Cardiac septum (tissue), 1 donor: ENCODE measurements at places on chromosomes 3 and 15.

DNA sequence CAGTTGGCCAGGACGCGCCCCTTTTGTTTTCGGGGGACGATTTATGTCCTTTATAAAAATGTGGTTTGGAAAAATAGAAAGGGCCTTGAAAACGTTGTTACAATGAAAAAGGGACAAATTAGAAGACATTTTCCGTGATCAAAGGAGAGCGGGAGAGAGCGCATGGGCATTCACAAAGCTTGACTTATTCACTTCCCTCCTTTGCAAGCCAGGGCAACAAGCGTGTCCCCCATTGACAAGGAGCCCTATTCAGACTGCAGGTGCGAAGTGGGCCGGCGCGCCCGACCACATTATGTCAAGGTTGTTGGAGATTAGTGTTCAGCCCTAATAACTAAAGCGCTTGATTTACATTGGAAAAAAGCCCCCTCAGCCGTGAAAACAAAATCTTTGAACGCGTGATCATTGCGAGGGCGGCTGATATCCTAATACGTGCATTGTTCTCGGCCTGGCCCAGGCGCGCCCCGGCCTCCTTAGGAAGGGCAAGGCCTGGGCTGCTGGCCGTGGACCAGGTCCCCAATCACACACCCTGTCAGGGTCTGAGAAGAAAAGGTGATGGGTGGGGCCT, 25.9 kb downstream of the ZIC4 start:
- no peak for DNase-seq

DNA sequence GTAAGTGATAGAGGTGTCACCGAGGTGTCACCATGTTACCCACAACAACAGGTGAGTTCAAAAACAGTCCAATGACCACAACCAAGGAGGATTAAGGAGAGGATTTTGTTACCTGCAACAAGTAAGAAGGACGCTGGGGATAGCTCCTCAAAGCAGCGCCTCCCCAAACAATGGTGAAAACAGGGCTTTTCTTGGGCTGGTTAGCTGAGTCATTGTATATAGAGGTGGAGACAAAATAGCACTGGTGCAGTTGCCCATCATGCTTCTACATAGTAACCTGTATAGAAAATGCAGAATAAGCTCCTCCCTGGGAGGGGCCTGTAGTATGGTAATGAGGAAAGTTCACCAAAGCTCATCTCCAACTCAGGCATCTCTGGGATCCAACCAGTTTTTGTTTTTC, 116.9 kb upstream of the EIF1B start:
- DNase-seq = no peak

GRCh38 chr3:152197937-152198336, 70.8 kb upstream of the MBNL1 start:
- DNase-seq = no peak

DNA sequence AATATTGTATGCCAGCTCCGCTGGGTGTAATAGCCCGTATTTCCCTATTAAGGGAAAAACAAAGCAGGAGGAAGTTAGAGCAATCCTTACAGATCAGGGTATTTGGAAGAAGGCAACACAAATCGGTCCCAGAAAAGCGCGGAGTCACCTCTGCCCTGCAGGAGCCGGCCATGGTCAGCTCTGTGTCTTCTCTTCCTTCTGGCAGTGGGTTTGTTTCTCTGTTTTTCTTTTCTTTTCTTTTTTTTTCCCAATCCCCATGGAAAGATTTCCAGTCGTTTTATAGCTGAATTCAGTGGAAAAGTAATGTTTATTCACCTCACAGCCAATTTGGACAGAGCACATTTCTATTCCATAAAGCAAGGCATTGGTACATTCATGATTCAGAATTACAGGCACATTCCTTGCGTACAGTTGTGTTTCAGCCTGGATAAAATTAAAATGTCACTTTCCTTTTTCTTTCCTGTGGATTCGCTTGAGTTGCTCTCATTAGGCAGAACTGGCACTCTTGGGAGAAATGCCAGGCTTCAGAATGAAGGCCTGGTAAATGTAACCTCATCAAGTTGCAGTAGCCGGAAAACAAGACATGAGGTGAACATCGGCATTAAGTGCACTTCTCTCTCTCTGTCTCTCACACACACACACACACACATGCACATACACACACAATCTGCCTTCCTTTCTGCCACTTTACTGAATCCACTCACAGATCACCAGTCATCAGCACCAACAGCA, 204.5 kb upstream of the UBE2E1 start:
- DNase-seq = no peak

DNA sequence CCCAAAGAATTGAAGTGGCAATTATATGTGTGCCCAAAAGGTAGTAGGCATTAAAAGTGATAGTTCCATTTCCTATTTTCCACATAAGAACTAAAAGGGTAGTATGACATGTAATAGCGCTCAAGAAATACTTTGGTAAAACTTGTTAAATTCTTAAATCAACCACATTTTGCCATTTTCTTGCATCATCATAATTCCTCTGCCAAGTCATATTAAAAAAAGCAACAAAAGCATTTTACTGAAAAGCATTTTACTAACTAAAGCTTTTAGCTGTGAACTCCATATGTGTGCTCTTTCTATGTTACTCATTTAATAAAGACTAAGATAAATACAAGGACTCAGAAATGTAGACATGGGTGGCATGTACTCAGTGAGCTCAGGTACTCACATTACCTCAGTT, 70.1 kb downstream of the GPR160 start:
- no peak for DNase-seq

- DNase-seq = no peak
Observed at GRCh38 chr3:112138219-112138969, 5.3 kb upstream of the GCSAM start.

- DNase-seq = no peak
Observed at GRCh38 chr3:63096248-63097058, 181.7 kb upstream of the SYNPR start.
